Cortex of kidney (tissue), 1 donor: ENCODE measurements at places on chromosomes 3 and 15.

- DNase-seq, result no peak
Observed at GRCh38 chr3:38586546-38587520, 62.7 kb downstream of the SCN5A start.

- no peak for DNase-seq
Observed at GRCh38 chr3:153036846-153037245, 125.2 kb upstream of the RAP2B start.

GRCh38 chr15:82875411-82876003 is 66.1 kb downstream of the WHAMM start:
- no peak for DNase-seq

DNA sequence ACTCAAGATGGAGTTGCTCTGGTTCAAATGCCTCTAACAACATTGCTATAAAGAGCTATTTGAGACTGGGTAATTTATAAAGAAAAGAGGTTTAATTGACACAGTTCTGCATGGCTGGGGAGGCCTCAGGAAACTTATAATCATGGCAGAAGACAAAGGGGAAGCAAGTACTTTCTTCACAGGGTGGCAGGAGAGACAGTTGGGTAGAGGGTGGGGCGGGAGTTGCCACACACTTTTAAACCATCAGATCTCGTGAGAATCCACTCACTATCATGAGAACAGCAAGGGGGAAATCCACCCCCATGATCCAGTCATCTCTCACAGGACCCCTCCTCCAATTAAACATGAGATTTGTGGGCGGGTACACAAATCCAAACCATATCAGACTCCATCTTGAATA is 30.7 kb downstream of the MAP2K5 start:
- no peak for DNase-seq

GRCh38 chr15:96896766-96897165 is 566.3 kb downstream of the NR2F2 start:
- no peak for DNase-seq

DNA sequence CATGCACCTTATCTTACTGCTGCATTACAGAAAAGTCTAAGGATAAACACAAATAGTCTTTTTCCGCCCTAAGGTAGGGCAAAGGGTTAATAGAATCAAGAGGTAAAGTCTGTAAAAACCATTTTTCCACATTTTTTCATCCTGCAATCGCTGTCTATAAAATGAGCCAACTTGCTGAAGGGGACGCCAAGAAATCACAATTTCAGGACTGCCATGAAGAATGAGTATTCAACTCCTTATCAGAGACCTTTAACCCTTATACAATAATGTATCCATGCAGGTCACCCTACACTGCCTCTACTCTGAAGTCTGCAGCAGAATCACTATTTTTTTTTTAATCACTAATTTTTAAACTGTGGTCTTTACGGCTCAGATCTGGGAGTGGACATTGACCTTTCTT is 1.1 kb upstream of the DNAJC13 start:
- DNase-seq, result no peak

DNA sequence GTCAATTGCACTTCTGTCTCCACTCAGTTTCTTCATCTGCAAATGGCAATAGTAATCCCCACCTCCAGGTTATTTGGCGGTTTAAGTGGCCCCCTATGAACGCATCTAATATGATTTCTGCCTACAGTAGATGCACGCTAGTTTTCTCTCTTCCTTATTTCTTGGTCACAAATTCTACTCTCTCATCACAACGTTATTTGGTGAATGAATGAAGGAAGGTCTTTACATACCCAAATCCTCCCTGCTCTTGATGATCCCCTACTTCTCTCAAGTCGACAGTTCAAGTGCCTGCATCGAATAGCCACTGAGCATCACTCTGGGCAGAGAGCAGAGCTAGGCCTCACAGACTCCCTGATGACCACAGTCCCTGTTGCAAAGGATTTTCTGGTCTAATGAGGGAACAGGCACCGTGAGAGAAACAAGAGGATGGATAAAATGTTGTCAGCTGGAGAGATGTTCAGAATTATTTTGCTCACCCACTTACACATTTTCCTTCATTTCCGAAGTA is 181.2 kb upstream of the SMAD3 start:
- no peak for DNase-seq

DNA sequence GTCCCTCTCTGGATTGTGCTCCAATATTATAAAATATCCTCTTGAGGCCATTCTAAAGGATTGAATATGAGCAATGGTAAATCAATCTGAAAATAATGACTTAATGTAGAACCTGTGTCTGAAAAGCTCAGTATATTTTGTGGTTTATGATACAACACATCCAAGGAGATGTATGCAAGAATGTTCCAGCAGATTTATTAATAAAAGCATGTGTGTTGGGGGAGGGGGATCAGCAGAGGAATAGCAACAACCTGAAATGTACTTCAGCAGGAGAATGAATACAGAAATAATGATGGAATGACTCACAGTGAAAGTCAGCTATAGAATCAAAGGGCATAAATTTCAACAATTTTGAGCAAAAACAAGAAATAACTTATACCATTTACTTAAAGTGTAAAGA is 56.7 kb upstream of the NUDT16 start:
- DNase-seq, result no peak

DNA sequence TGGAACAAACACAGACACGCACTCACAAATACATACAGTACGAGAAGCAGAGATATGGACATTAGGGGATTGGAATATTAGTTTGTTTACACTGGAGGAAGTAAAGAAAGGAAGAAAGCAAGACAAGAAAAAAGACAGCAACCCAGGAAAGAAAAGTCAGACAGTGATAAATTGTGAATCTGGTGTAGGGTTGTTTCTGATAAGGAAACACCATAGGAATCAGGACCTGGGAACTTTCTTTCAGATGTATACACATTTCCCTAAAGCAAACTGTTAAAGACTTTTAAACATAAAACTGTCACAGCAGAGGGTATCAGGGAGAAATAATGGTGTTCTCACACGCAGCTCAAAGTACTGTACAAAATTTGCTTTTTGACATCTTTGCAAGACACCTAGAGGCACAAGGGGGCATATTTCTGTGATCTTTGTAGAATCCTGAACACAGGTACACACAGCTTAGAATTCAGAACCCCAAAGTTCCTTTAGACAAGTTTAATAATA is 153.7 kb downstream of the TUSC7 start:
- no peak for DNase-seq

GRCh38 chr15:71121442-71121841 is 6.2 kb downstream of the THSD4 start:
- DNase-seq, result no peak

GRCh38 chr3:195116407-195117185 is 154.4 kb downstream of the XXYLT1 start:
- DNase-seq, result no peak

DNA sequence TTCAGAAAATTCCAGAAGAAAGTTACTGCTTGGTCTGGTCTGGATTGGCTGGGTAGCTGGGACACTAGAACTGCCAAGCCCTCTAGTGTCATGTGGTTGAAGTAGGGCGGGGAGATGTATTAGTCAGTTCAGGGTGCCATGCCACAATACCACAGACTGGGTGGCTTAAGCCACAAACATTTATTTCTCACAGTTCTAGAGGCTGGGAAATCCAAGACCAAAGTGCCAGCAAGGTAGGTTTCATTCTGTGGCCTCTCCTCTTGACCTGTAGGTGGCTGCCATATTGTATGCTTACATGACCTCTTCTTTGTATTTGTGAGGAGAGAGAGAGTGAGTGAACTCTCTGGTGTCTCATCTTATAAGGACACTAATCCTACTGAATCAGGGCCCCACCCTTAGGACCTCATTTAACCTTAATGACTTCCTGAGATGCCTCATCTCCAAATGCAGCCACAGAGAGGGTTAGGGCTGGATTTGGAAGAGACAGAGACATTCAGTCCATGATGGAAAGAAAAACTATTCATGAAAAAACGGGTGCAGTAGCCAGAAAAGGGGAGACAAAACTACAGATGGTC is 18.1 kb upstream of the ZSCAN2 start:
- DNase-seq, result no peak

- DNase-seq, result no peak
Observed at GRCh38 chr3:99903869-99904268, 86.2 kb downstream of the CMSS1 start.
